AG08395 (cell line): ENCODE measurements at places on chromosomes 3 and 15.

- DNase-seq = no peak
These were observed 56.2 kb downstream of the EIF3J start for GRCh38 chr15:44593042-44593736.

DNA sequence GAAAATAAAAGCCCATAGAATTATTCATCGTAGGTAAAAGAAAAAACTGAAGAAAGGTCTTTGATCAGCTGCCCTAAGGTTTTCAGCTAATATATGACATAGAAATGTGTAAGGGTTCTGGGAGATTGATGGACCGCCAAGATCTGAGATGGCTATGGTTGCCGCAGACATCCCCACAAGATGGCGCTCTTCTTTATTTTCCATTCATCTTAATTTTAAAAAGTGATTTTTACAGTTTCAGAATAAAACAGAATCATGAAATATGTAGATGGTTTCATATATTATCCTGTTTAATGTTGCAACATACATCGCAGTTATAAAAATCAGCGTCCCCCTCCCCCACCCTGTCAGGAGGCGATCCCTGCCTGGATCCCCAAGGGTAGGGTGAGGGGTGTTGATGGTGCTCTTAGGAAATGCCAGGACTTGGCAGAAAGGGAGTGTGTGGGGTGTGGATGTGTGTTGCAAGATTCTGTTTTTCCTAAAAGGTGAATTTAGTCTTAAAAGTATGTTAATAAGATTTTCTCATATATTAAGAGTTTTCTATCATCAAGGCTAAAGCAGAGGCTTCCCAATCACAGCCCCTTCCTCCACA, 68.8 kb downstream of the ANXA2 start:
- DNase-seq = peak; percentile 53

DNA sequence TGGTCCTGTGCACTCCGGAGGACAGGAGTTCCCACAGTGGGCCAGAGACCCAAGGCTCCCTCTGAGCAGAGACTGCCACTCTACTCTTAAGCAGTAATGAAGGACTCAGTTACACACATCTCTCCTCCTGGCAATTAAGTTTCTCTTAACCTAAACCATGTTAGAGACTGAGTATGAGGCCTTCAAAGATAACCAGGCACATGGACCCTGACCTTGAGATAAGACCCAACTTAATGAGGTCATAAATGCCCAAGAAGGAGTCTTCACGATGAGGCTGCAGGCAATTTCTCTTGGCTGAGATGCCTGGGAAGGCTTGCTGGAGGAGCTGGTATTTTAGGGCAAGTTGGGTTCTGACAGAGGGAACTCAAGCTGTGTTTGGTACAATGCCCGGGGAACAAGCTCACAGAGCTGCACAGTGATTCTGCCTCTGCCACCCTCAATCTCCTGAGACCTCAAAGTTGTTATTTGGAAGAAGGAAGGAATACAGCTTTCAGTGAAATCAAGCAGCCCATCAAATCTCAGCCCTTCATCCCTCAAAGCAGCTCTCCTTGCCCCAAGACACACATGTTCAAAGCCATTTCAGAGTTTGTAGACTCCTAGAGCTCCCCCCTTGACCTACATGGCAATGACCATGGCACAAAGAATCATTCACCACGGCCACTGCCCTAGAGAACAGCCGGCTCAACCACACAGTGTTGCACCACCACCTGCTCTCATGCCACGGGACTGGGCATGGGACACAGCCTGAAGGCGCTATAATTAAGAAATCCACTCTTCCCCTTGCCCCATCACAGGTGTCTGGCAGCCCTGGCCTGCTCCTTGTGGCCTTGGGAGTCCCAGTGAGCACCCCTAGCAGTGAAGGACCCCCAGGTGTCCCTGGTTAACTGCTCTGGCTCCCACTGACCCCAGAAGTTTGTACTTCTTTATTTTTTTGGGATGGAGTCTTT, 7.1 kb downstream of the RMDN3 start:
- no peak for DNase-seq

GRCh38 chr3:61347981-61348380, 96.7 kb upstream of the FHIT start:
- DNase-seq = no peak

GRCh38 chr3:18188491-18188890, 236.6 kb downstream of the SATB1 start:
- no peak for DNase-seq

GRCh38 chr3:53588122-53588521, 93.7 kb downstream of the CACNA1D start:
- no peak for DNase-seq

DNA sequence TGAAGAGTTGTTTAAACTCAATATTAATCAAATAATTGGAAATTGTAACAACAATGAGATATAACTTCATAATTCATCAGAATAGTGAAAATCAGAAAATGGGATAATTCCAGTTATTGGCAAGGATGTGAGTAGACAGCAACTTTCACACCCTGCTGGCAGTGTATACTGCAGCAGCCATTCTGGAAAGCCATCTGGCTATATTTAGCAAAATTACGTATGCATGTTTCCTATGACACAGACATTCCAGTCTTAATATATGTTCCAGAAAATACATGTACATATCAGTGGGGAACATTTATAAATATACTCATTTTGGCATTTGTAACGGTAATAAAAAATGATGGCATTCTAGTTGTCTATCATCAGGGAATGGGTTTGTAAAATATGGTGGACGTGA, 564.1 kb downstream of the GBE1 start:
- DNase-seq = no peak

DNA sequence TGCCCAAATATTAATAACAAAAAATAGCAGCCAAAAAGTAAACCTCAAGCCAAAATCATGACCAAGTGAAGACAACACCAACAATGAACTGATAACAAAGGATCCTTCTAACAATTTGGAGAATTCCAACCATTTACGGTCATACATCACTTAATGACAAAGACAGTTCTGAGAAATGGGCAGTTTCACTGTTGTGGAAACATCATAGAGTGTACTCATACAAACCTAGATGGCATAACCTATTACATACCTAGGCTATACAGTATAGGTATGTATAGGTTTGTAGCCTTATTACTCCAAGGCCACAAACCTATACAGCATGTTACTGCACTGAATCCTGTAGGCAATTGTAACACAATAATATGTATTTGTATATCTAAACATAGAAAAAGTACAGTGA, 12.4 kb downstream of the ANO10 start:
- DNase-seq = no peak

DNA sequence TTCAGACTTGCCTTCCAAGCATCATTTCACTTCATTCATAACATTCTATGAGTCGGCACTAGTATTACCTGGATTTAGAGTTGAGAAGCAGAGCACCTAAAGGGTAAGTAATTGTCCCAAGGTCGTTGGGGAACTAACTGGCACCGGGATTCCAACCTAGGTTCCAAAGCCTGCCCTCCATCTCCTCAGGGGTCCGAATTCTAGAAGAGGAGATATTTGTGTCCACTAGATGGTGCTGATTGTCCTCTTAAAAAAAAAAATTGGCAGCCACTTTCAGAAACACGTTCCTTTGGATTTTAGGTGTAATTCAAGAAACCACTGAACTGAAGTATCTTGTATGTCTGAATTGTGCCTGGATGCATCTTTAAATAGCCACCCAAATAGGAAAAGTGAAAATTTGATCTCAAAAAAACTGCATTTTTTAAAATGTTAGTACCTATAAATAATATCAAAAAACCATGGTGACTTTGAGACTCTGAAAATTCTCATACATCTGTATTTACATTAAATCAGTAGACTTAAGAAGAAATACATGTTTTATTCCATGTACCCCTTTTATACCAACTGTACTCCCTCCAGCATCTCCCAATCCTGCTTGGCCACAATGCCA, 3.9 kb upstream of the FSIP1 start:
- DNase-seq = peak; percentile 59

GRCh38 chr3:12235691-12236090, 53.2 kb upstream of the PPARG start:
- DNase-seq = peak; percentile 46

DNA sequence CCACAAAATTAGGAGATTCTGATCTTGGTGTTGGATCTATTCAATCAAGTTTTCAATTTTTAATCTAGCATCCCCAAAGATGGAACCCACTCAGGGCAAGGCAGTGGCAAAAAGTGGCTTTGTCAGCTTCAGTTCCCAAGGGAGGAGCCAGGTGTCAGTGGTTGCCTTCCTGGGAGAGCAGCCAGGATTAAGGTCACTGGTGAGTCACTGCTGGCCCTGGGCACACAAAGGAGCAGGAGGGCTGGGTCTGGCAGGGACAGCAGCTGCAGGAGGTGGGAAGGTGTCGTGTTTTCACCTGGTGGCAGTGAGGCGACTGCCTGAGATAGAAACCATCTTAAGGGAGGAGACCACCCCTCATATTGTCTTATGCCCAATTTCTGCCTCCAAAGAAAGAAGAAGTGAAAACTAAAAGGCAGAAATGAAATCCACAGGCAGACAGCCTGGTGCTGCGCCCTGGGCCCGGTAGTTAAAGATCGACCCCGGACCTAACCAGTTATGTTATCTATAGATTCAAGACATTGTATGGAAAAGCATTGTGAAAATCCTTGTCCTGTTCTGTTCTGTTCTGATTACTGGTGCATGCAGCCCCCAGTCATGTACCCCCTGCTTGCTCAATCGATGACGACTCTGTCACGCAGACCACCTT, 5.9 kb upstream of the KLHL25 start:
- DNase-seq = peak; percentile 63

- DNase-seq = no peak
These were observed 80.2 kb upstream of the C15orf39 start for GRCh38 chr15:75121491-75121890.

- DNase-seq = no peak
These were observed 142.4 kb upstream of the TLE3 start for GRCh38 chr15:70240082-70240481.

- no peak for DNase-seq
These were observed 131.0 kb upstream of the CHRM5 start for GRCh38 chr15:33837294-33837693.

GRCh38 chr3:148990236-148990635, 1.1 kb upstream of the GYG1 start:
- no peak for DNase-seq

GRCh38 chr3:113409676-113410075, 31.6 kb downstream of the CFAP44 start:
- no peak for DNase-seq
